ENCODE measurements at places on chromosomes 5 and 9.
A peak's percentile ranks its signal among the peaks of the same experiment; 100 is the strongest.

DNA sequence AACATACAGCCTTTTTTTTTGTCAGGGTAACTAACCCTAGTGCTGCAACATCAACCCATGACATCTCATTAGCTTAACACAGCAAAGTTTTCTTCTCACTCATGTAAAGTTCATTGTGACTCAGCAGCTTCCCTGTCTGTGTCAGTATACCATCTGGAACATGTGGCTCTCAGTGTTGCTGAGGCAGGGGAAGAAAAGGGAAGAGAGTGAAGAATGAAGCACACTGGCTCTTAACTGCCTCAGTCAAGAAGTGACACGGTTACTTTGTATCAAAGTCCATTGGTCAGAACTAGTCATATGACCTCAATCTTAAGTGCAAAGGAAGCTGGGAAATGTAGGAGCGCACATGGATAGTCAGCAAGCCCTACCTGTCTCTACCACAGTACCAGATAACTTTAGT is 185.0 kb upstream of the ELL2 start:
- peak; percentile 87 for DNase-seq

DNA sequence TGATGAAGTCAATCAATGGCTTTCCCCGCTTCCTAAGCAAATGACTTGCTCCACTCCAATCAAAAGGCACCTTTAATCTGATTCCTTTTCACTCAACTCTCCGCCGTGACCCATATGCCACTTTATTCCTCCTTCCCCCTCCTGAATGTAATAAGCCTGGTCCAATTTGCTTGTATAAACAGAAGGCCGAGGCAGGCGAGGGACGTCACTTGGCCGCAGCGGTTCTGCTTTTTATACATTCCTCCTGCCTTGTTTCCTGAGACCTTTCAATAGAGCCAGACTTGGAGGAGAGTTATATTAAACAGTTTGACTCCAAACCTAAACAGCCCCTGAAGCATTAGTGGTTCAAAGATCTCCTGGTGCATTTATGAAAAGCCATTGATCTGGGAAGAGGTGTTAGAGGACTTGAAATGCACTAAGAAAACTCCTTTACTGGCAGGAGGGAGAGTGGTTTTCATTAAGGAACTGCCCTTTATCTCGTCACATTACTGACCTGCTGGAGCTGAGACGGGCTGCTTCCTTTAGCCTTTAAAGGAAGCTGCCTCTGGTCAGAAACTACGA is 273.4 kb downstream of the SLIT3 start:
- no peak for DNase-seq

- peak; percentile 82 for DNase-seq
Observed at GRCh38 chr9:69122549-69123141, 51.4 kb upstream of the TJP2 start.

DNA sequence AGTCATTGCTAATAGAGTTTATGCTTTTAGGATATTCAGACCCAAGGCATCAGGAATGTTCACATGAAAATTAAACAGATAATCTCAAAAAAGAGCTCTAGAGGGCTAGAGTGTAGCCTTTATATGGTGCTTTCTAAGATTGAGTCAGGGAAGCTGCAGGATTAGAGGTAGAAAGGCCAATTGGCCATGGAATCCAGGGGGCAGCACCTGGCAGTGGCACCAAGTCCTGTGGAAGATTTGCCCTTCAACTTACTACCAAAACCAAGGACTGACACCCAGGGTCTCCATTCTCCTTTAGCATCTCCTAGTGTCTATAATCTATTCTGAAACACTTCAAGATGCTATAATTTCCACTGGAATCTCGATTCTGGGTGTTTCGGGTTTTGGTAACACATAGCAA is 112.4 kb downstream of the ACER2 start:
- DNase-seq = no peak

- no peak for DNase-seq
Observed at GRCh38 chr5:124318661-124319060, 427.8 kb downstream of the ZNF608 start.

GRCh38 chr9:119477197-119477596 is 108.0 kb upstream of the BRINP1 start:
- DNase-seq = no peak

- no peak for DNase-seq
Observed at GRCh38 chr9:8095672-8096086, 296.1 kb upstream of the DMAC1 start.

GRCh38 chr5:34708777-34709176 is 52.6 kb downstream of the RAI14 start:
- no peak for DNase-seq

GRCh38 chr9:15670894-15671293 is 118.1 kb downstream of the CCDC171 start:
- no peak for DNase-seq

GRCh38 chr5:92147266-92147665 is 764.1 kb upstream of the ARRDC3 start:
- no peak for DNase-seq

- peak; percentile 65 for DNase-seq
Observed at GRCh38 chr5:69136293-69136692, 30.7 kb upstream of the CCNB1 start.

DNA sequence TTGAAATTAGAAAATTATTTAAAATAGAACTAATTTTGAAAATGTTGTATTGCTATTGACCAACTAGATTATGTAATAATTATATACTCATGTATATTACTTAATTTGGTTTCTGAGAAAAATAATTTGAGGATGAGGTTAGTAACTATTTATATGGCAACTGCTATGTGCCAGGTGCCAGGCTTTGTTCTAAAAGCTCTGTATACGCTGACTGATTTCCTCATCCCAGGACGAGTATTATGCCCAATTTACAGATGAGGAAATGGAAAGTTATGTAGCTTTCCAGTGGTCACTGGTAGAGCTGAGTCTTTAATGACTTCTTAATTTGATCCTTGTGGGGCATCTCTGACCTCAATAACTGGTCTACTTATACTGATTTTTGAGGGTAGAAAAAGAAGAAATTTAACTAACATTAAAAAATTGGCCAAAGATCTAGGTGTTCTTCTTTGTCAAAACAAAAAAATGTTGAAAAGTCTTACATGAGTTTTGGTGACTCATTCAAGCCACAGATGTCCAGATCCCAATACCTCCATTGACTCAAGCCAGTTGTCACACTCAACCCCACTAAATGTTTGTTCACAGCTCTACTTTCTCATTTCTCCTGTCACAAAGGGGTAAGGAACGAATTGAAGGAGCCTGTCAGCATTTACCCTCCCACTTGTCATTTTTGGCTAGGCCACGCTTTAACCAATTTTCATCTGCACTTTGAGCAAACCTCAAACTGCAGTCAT is 228.1 kb upstream of the MEF2C start:
- DNase-seq = no peak

- no peak for DNase-seq
Observed at GRCh38 chr5:34993951-34994350, 53.8 kb downstream of the AGXT2 start.

DNA sequence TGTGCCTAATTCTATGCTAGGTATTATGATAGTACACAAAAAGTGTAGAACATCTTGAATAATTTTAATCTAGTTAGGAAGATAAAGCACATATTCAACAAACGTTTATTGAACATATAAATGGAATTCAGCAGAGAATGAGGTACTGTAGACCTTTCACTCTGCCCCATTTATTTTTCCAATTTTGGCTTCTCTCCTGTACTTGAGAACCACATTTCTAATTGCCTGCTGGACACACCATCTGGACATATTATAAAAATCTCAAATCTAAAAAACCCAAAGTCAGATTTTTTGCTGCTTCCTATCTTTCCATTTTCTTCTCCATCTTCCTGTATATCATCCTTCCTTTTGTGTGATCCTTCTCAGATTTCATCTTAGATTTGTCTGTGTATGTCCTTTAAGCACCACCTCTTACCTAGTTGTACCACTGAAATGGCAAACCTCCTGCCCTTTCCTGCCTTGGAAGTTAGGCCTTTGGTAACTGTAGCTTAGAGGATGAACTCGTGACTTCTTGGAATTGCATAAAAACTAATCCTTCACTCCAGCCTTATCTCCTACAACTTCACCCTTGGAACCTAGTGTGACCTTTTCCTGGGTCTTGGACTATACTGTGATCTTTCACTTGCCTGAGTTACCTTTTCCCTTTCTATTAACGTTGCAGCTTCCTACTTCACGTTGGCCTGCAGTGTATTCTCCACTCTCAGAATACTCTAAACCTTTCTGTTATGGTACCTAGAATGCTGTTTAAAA is 8.8 kb downstream of the SLC26A2 start:
- DNase-seq = no peak

- no peak for DNase-seq
Observed at GRCh38 chr9:4804531-4805016, 11.8 kb downstream of the RCL1 start.

DNA sequence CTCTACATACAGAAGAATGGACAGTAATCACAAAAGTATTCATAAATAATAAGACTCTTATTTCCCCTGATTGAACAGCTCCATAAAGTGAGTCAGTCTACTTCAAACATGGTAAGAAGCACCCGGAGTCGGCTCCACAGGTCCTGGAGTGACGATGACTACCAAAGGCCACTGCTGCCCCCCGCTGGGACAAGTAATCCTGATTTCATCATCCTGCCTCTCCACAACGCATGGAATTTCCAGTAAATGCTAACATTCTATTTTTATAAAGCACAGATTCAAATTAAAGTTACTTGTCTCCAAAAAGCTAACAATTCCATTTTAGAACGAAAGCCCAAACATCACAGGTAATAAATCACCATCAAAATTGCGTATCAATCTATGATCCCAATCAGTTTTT is 16.2 kb downstream of the ATPSCKMT start:
- peak; percentile 96 for DNase-seq

GRCh38 chr5:18771097-18771610 is 1136.9 kb downstream of the TAF11L14 start:
- no peak for DNase-seq

GRCh38 chr5:117246424-117246823 is 671.8 kb upstream of the SEMA6A start:
- DNase-seq = no peak

DNA sequence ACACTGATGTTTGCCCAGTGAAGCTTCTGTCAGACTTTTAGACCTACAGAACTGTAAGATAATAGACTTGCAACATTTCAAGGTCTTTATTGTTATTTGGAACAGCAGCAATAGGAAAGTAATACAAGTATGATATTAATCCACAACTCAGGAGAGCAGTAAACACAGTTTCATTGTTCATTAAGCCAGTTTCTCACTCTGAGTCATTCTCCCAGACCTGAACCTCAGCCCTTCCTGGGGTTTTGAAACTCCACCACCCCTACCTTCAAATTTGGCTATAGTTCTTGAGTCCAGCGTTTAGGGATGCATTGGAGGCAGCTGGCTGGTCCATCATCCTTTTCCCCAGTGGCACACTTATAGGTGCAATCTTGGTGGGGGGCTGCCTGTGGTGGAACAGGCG is 203.2 kb downstream of the RAB3C start:
- DNase-seq = no peak

DNA sequence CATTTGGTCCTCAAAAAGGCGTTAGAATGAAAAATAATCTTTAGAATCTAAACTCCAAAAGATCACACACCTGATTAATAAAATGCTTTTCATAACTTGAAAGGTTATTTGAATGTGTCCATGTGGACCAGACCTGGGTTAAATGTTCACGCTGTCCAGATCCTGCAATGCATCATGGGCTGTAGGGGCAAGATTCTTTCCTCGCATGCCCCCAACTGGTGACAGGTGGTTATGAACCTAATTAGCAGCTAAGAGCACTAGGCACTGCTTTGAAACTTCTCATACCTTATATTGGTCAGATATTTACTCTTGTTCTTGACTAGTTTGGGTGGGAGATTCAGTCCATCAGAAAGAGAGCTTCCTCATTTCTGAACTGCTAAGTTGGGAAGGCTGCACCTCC is 19.3 kb upstream of the PIP5K1B start:
- DNase-seq = no peak

GRCh38 chr9:117868594-117868993 is 164.4 kb downstream of the TLR4 start:
- DNase-seq = no peak

DNA sequence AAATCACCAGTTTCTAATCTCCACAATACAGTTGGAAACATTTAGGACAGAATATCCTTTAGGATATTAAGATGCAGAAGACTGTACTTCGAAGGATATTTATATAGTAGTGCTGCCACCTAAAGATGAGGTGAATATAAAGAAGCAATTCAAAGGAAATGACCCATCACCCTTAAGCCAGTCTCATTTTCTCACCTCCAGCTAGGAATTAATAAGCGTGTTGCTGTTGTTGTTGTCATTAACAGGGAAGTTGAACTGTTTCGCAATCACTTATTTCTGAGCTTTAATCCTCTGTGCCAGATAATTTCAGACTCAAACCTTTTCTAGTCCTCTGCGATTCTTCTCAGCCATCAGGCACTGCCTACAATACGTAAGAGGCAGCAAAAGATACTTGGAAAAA is 7.8 kb upstream of the PURA start:
- DNase-seq = no peak

GRCh38 chr5:684751-685216 is 8.4 kb downstream of the TPPP start:
- no peak for DNase-seq

GRCh38 chr5:127909821-127910220 is 173.7 kb upstream of the SLC12A2 start:
- DNase-seq = no peak

GRCh38 chr5:19018822-19019221 is 969.2 kb downstream of the CDH18 start:
- no peak for DNase-seq

DNA sequence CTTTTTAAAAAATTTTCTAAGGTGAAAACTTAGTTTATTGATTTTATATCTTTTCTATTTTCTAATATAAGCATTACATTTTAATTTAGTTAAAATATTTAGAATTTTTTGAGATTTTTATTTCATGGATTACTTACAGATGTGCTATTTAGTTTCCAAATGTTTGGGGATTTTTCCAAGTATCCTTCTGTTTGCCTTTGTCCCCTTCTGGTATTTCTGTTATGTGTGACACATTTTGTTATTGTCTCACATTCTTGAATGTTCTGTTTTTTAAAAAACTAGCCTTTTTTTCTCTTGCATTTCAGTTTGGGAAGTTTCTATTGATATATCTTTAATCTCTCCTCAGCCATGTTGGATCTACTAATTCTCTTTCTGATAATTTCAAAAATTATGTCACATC is 234.9 kb downstream of the FAM170A start:
- DNase-seq = no peak

- no peak for DNase-seq
Observed at GRCh38 chr9:129694243-129694646, 28.8 kb downstream of the PRRX2 start.

DNA sequence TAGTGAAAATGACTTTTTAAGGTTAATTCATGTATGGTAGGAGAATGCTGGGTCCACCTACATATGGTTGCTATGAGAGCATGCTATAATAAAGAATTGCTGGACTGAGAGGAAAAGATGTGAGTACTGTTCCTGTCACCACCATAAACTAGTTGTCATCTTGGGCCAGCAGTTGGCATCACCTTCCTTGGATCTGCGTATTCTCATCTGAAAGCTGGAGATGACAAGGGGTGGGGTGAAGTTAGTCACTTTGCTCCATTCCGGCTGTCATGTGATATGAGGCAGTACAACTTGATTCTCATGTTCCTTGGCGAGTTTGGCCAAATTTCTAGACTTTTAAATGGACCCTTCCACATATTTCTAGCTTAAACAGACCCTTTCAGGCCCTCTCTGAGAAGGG is 33.3 kb downstream of the PIP5K1B start:
- DNase-seq = no peak

Measured in fibroblast of skin of right quadriceps (primary cell).